Suppressor macrophage treated with lipopolysaccharide for 1 hour (primary cell): ENCODE measurements at places on chromosomes 12 and 14.

GRCh38 chr12:85836197-85837090 is at the start of gene RASSF9:
Gene RASSF9, minus strand, starts transcription at chr12:85836409. Its CDS starts 208 bp downstream, at chr12:85836201.
- no peak for DNase-seq

DNA sequence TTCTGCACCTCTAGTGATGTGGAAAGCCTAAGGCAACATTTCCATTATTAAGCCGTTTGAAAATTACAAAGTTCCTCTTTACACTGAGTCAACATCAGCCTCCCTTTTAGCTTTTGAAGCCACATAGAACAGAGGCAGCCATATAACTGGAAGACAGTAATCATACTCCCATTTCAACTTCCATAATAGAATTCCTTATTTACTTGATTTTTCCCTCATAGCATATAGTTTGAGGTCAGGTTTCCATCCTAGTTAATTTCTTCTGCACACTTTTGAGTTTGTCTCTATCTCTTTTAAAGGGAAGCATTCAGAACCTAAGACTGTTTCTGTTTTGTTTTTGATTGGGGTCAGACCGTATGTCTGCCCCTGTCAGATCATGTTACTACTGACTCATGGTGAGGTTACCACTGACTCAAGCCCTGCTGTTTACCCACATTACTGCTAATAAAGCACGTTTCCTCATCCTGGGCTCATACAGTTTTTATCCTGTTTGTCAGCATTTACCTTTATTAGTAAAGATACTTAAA is 161.0 kb downstream of the SLC38A4 start:
- DNase-seq = peak; percentile 89

- DNase-seq = no peak
Measured at GRCh38 chr14:101821528-101821927, 60.0 kb downstream of the PPP2R5C start.

DNA sequence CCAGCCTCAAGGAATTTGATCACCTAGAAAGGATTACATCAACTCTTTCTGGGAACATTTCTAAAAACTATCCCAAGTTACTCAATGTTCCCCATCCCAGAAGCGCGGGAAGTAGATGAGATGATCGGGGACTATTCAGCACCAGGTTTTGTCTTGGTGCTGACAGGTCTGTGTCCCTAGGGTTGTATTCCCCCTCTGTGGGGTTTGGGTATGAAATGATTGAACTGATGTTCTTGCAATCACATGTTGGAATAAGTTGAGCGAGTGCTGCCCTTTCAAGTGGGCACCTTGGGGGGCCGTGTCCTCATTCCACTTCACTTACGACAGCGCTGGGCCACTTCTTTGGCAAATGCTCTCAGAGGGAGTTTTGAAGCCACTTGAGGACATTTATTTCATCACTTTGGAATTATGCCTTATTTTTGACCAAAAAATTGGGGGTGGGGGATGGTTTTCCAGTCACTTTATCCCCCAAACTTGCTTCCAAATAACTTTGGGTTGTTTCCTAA is 69.8 kb downstream of the RFX4 start:
- DNase-seq = no peak

GRCh38 chr12:47035484-47035883 is 43.9 kb upstream of the PCED1B start:
- no peak for DNase-seq

DNA sequence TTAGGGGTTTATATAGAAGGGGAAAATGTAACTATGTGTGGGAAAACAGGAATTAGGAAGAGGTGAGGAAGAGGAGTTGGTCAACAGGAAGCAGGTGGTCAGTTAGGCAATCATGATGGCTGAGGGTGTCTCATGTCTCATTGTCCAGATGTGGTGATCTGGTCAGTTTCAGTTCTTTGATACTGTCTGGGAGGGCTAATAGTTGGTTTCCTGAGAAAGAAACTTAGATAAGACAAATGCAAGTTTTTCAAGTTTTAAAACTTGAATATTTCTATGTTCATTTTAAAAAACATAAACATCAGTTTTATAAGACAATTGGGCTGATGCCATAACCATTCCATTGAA is 1121.8 kb upstream of the USP15 start:
- no peak for DNase-seq

DNA sequence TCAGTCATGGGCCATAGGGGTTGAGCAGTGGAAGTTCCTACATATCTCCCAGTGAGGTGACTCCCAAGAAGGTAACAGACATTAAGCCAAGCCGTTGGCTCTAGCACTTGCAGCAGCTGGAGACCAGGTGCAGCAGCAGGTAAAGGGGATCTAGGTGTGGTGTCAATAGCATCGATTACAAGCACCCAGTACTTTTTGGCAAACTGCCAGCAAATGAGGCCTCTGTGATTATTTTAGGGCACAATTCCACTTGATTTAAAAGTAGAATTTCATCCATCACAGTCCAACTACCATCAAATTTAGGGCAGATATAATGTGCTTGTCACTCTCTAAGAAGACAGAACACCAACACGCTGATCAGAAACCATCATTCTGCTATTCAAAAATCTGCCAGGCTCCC is 224.1 kb upstream of the EGLN3 start:
- no peak for DNase-seq

- peak; percentile 71 for DNase-seq
Measured at GRCh38 chr12:122366685-122367475, 55.6 kb downstream of the CLIP1 start.

DNA sequence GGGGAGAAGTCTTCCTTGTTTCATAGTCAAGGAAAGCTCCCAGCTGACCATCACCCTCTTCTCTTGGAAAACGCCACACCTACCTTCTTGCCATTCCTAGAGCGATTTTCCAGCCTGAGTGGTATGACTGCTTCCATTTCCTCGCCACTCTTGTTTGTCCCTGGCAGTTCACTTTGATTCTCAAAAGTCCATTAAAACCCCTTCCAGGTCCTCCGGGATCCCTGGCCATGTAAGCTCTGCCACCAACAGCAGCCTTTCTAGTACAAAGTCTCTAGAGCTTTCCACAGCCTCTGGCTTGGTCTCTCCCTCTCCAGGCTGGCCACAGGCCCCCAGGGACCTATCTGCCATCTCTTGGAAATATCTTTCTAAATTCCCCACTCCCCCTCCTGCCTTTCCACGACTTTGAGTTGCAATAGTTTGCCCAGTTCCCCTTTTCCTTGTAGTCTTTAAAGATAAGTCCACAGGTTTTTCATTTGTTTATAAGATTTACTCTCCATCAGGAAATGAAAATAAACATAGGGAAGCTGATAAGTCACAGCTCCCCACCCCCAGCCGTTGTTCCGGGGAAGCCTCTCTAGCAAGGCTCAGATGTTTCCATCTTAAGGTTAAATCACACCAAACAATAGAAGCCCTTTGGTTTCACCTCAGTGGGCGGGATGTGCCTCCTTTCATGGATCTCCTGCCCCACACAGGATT is 42.9 kb upstream of the SINHCAF start:
- DNase-seq = peak; percentile 27

- DNase-seq = no peak
Measured at GRCh38 chr14:99300190-99300589, 28.2 kb upstream of the BCL11B start.

- DNase-seq = peak; percentile 29
Measured at GRCh38 chr12:47819896-47820630, at the start of gene HDAC7. Gene HDAC7, minus strand, starts transcription at chr12:47819903. Its CDS starts 118 bp downstream, at chr12:47819785.

- no peak for DNase-seq
Measured at GRCh38 chr12:23617749-23618148, 331.7 kb downstream of the SOX5 start.

DNA sequence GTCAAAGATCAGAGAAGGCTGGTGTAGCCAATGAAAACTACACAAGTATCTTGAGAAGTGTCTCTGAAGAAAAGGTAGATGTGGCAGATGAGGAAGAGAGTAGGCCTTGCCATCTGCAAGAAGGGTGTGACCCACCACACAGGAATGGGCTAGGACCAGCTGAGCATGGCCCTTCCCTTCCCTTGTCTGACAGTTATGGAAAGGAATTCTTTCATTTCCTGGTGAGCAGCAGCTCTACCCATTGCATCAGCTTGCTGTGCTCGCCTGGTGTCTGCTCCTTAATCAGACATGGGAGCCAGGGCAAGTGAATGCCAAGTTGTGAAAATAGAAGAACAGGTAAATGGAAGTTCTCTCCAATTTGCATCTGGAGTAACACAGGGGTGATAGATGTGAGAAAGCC is 145.2 kb upstream of the KRR1 start:
- DNase-seq = no peak

DNA sequence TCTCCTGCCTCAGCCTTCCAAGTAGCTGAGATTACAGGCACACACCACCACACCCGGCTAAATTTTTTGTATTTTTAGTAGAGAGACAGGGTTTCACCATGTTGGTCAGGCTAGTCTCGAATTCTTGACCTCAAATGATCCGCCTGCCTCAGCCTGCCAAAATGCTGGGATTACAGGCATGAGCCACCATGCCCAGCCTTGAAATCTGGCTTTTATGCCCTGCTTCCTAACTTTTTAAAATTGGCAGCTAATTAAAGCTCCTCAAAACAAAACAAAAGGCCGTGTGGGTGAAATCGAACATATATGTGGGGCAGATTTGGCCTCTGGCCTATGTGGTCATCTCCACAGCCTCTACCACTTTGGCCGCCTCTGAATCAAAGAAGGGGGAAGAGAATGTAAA is 37.9 kb downstream of the KCTD10 start:
- DNase-seq = no peak

- DNase-seq = no peak
Measured at GRCh38 chr12:104524034-104524832, 67.5 kb downstream of the CHST11 start.

GRCh38 chr12:105933671-105934665 is 204.8 kb downstream of the NUAK1 start:
- DNase-seq = no peak

DNA sequence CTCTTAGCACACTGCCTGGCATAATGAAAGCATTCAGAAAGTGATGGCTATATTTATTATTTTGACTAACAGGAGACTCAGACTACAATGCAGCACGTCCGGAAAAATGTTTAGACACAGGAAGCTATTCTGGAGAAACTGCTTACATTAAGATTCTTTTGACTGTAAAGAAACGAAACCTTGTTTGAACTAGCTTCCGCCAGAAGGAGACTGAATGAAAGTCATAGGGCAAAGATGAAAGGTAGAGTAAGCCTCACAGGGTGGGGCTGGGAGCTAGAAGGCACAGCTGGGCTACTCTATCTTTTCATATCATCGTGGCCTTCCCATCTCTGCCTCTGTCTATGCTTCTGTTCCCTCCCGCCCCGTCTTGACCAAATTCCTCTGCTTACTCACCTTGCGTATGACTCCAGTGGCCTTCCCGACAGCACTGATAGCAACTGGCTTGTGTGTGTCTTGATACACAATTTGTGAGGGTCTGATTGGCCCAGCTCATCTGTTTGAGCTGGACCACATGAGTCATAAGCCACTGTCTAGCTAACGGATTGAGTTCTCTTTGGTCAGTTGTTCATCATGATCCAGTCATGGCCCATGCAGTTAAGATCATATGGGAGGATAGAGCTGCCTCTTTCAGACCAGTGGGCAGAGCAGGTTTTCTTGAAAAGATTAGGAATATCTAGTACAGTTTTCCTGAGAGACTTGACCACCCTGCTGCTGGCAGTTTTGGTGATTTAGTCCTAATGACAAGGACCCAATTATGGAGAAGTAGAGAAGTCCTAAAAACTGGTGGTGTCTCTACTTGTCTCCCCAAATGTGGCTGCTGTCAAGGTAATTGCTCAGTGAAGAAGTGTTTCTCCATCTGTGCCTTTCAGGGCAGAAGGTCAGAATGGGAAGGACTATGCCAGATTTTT is 151.5 kb upstream of the SLC38A2 start:
- peak; percentile 34 for DNase-seq

DNA sequence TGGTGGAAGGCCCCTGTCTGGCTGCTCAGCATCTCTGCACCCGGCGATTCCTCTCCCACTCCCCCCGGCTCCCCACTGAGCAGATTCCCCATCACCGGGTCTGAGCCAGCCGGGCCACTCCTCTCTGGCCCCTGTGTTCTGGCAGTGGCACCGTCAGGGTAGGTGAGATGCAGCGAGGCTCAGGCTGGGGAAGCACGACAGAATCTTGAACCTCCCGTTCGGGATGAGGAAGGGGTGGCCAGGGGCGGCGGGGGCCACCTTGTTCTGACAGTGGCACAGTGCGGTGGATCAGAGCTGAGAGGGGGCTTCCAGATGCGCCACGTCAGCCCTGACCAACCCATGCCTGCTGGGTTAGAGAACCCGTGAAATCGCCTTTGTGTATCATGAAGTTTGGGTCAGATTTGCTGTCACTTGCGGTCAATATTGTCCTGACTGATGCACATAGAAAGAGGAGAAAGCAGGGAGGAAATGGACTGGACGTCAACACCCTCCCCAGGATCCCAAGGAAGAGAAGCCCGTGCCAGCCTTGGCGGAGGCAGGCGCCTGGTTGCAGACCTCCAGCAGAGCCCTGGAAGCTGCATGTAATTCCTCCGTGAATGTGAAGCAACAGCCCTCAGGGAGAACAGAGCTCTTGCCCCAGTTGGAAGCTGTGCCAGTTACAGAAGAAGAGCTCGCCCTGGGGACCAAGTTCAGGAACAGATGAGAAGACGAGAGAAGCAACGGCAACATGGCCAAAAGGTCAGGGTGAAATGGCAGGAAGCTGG is 137.1 kb upstream of the SFSWAP start:
- no peak for DNase-seq

GRCh38 chr12:63023926-63024325 is 89.0 kb upstream of the PPM1H start:
- DNase-seq = no peak

DNA sequence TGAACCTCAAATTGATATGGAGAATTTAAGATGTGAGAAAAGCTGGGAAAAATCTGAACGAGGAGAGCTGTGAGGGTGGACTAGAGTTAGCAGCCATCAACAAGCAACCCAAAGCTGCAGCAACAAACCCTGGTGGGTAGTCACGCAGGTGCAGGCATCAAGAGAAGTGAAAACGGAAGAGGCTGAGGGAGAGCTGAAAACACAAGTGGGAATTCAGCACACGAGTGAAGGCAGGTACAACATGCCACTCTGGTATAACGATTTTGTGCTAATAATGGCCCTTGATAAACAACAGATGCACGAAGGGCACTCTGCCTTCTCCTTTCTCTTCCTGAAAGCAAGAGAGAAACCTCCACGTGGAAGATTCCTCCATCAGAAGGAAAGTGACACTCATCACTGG is 11.5 kb downstream of the TCL1B start:
- no peak for DNase-seq

GRCh38 chr12:127660961-127661360 is 606.0 kb upstream of the TMEM132C start:
- DNase-seq = no peak

DNA sequence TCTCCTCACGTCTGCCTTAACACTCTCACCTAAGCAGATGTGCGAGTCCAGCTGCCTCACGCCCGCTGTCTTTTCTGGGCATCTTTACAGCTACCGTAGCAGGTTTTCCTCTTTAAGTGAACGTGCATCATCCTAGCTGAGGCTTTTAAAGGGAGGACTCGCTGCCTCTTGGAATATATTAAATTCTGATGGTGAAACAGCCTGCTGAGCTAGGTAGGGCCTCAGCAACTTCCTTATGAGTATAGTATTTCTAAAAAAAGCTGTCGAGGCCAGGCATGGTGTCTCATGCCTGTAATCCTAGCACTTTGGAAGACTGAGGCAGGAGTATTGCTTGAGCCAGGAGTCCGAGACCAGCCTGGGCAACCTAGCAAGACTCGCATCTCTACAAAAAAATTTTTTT is 32.2 kb downstream of the TESC start:
- DNase-seq = no peak
